ENCODE measurements at places on chromosomes 12 and 14. TPM values are rescaled to one million over a fixed set of nuclear protein-coding genes. Genes with fewer than 3 reads are reported as not detected.

DNA sequence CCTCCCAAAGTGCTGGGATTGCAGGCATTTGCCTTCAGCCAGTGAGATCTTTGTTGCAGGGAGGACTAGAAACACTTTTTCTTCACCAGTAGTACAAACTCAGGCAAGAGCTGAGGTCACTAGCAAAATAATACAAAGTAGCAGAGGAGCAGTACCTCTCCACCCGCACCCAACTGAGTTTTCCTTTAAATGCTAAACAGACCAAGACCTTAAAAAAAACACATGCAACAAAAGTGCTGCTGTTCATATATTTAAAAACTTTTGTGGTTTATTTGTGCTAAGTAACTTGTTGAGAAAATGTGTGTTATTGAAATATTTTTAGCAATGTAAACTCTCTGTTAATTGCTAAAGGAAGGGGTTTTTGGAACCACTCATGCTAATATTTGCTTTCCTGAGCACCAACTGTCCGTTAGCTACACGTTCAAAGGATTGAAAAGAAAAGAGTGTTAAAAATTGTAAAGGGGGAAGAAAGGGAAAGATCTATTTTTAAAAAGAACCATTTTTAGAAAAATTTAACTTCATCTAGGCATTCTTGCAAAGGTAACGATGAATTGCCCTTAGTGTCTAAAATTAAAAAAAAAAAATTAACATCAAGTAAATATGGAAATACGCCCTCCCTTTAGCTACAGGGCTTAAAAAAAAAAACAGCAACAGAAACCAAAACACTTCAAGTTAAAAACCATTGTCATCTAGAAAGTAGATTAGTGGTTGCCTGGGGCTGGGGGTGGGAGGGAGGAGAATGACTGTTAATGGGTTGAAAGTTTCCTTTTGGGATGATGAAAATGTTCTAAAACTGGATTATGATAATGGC lies 114.0 kb upstream of the KRAS start:
- no peaks in the 10 kb centered on the region for H3K36me3 ChIP-seq
- no peak for DNase-seq
- H3K4me3 ChIP-seq = no peak overlapping the region

DNA sequence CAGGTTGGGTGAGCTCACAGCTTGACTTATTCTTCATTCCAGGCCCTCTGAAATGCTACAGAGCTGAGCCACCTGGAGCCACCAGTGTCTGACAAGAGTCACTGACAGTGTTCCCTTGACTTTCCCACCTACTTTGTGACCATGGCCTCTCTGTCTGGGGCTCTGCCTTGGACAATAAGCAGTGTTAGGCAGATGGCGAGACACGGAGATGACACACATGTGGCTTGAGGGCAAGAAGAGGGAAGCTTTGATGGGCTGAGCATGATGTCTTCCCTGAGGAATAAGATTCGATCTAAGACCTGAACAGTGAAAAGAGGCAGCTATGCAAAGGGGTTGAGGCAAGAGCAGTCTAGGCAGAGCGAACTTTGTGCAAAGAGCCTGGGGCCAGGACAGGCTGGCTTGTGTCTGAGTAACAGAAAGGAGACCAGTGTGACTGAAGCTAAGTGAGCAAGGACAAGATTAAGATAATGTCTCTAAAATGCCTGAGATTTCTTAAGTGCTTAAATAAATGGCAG lies 105.5 kb downstream of the NUAK1 start:
- H3K36me3 ChIP-seq = no peaks in the 10 kb centered on the region
- no peak overlapping the region for H3K27ac ChIP-seq
- DNase-seq = no peak
- H3K4me1 ChIP-seq = peaks cover 5% of the 10 kb centered on the region
- no peaks in the 10 kb centered on the region for H3K27me3 ChIP-seq

- H3K27ac ChIP-seq = no peak overlapping the region
- DNase-seq = peak; percentile 75
- H3K4me3 ChIP-seq = no peak overlapping the region
Measured at GRCh38 chr12:31578632-31579031, 12.3 kb downstream of the DENND5B start.

- H3K27me3 ChIP-seq = no peaks in the 10 kb centered on the region
- DNase-seq = no peak
- peak overlapping the region; percentile 80 for H3K4me3 ChIP-seq
- H3K4me1 ChIP-seq = peaks cover 13% of the 10 kb centered on the region
- H3K27ac ChIP-seq = peak overlapping the region; percentile 68
Measured at GRCh38 chr12:113221997-113222729, 899 bp downstream of the TPCN1 start.

DNA sequence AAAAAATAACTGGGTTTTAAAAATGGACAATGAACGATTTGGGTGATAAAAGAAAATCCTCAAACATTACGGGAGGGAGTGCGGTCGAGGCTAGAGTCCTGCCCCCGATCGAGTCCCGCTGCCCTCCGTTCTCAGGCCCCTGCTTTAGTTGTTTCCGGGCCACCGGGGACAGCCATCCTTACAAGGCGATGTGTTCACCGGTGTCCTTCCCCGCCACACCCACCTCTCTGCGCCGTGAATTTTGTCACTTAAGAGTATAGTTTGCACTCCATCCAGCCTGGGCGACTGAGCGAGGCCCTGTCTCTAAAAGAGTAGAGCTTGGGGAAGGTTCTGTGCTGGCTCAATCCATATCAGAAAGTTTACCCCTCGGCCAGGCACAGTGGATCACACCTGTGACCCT lies 2.9 kb downstream of the ULK1 start:
- no peaks in the 10 kb centered on the region for H3K36me3 ChIP-seq
- no peak for DNase-seq
- peaks cover 7% of the 10 kb centered on the region for H3K4me1 ChIP-seq
- H3K27ac ChIP-seq = no peak overlapping the region
- no peaks in the 10 kb centered on the region for H3K27me3 ChIP-seq

DNA sequence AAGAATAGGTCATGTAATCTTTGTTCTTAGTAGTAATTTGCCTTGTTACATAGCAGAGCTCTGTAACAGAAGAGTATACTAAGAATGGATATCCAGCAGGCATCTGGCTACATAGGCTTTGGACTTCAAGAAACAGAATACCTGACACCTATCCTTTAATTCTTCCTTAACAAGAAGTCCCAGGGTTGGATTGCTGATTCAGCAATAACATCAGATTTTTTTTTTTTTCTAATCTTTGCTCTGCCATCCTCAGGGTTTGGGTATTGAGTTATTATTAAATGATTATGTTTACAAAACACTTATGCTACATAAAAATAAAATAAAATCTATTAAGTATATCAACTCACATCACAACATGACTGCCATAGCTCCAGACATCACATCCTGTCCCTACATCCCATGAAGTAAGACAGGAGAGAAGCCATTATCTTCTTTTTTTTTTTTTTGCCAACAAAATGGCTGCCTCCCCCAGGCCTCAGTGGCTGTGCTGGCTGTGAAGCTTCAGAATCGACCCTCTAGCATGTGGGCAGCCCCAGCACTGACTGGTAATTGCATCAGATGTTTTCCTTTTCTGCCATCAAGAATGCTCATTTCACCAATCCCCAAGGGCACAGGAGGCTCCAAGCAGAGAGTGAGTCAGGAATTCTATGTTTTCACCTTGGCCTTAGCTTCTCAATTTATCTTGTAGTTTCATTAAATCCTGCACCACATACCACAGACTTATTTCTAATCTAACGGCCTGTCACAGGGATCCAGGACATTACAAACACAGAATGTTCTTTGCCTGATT lies 186.2 kb downstream of the DICER1 start:
- H3K36me3 ChIP-seq = no peaks in the 10 kb centered on the region
- no peak overlapping the region for H3K27ac ChIP-seq
- DNase-seq = no peak
- no peak overlapping the region for H3K4me3 ChIP-seq

- H3K4me1 ChIP-seq = peaks cover 2% of the 10 kb centered on the region
- H3K27ac ChIP-seq = peak overlapping the region; percentile 98
- H3K36me3 ChIP-seq = peaks cover 6% of the 10 kb centered on the region
- H3K4me3 ChIP-seq = peak overlapping the region; percentile 88
Measured at GRCh38 chr12:21500786-21501257, 613 bp downstream of the RECQL start.

LRCOL1 gene
- total RNA-seq = 0.17 TPM

All from fibroblast of lung (primary cell).